Activated T-helper 1 cell treated with Interleukin-2 at 50 U/mL for 16 hours (primary cell): ENCODE measurements at places on chromosomes 16 and 17.

- DNase-seq: no peak
Observed at GRCh38 chr17:76147211-76148014, 6.4 kb upstream of the FOXJ1 start.

DNA sequence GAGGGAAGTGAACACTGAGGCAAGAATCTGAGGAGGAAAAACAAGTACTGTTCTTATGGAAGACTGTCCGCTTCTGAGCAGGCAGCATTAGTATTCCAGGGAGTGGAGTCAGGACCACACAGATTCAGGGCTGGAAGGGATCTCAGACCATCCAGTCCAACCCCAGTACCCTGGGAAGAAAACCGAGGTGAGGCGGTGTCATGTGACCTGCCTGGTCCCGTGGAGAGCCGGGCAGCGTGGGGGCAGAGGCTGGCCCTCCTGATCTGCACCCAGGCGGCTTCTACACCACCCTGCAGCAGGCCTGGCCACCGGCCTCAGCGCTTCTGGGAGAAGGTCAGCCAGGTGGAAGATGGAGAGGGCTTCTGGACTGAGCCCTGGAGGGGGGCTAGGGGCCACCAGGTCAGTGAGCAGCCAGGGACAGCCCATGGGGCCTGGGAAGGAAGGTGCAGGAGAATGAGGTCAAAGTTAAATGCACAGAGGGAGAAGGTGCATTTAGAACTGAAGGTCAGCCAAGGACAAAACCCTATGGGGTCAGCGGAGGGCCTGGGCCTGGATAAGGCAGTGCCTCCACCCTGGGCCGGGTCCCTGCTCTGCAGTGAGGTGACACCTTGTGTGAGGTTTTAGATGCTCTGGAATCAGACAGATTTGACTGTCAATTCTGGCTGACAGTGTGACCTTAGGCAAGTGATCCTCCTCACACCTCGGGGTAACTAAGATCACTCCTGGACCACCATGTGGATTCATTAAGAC, 45.9 kb downstream of the VAC14 start:
- no peak for DNase-seq

DNA sequence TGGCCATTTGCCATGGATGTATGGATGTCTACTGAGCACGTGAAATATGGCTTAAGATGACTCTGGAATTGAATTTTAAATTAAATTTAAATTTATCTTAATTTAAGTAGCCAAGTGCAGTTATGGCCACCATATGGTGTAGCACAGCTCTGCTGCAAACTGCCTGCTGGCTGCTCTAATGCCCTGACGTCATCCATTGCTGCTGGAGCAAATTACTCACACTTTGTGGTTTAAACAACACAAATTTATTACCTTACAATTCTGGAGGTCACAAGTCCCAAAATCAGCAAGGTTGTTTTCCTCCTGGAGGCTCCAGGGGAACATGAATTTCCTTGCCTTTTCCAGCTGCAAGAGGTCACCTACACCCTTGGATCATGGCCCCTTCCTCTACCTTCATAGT, 679.3 kb upstream of the EEF2KMT start:
- no peak for DNase-seq

GRCh38 chr16:85798283-85798776, 1.0 kb downstream of the EMC8 start:
- no peak for DNase-seq

GRCh38 chr16:23505671-23506605, 4.4 kb downstream of the GGA2 start:
- DNase-seq: no peak

- DNase-seq: no peak
Observed at GRCh38 chr17:81681672-81682071, 1.9 kb downstream of the ARL16 start.

- DNase-seq: no peak
Observed at GRCh38 chr17:69228018-69228417, 606 bp downstream of the ABCA10 start.
